CD4-positive, alpha-beta T cell treated with Interleukin-15 for 4 hours (primary cell): ENCODE measurements at places on chromosomes 12 and 14.

DNA sequence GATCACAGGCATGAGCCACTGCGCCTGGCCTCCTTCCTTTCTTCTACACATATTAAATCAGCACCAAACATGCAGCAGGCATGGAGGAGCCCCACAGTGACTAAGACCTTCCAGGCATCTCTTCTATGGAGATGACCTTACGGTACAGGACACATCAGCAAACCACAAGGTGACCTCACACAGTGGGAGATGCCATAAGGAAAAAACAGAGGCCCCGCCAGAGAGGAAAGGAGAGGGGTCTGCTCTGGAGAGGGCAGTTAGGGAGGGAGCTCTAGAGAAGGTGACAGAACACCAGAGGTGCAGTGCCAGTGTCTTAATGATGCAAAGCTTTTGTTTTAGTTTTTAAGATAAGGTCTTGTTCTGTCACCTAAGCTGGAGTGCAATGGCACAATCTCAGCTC, 81.1 kb upstream of the ESRRB start:
- DNase-seq, result no peak

- DNase-seq, result no peak
Observed at GRCh38 chr12:3418609-3419390, 72.2 kb upstream of the PRMT8 start.

GRCh38 chr12:46874642-46875041, 48.8 kb upstream of the SLC38A4 start:
- DNase-seq, result no peak

GRCh38 chr12:114166362-114166761, 200.2 kb upstream of the RBM19 start:
- no peak for DNase-seq

- no peak for DNase-seq
Observed at GRCh38 chr12:56684745-56685359, 3.2 kb downstream of the PTGES3 start.

- no peak for DNase-seq
Observed at GRCh38 chr12:12020762-12021161, 50.0 kb upstream of the BCL2L14 start.

GRCh38 chr14:90291699-90292098, 35.3 kb downstream of the PSMC1 start:
- no peak for DNase-seq

- DNase-seq, result no peak
Observed at GRCh38 chr14:77613201-77613600, 3.2 kb downstream of the SPTLC2 start.

DNA sequence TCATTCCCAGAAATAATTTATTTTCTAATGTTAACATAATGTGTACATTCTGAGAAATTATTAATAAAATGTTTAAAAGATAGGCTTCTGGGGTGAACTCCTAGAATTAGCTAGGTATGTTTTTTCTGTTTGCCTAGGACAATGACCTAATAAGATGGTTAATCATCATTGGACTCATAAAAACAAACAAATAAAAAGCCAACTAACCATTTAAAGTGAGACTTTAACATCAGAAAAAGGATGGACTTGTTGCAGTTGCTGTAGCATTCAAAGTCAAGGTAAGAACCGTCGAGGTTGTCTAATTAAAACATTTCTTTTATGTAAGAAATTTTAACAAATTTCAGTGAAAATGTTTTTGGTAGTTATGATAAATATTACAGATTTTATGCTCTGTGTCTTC, at the start of gene SLCO1B3:
TSS of gene SLCO1B3 (plus strand) at position 219 of the 400 bp plus-strand sequence. CDS start 5,034 bp downstream, outside the sequence.
- DNase-seq, result no peak

DNA sequence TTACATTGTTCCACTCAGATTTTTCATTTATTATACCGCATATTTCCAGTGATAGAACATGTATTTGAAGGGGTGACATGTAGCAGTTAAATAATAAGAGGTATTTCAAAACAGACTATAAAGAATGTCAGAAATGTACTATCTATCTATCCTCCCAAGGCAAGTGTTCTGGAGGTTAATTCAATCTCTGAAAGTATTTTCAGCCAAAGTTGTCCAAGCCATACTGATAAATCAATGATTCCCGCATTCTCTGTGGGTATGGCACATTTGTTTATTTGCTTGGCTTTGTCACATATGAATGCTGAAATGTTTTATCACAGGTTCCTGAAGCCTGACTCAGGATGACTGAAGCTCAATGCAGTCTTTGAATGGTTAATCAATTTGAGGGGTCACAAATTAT, 35.8 kb downstream of the KCNH5 start:
- no peak for DNase-seq

DNA sequence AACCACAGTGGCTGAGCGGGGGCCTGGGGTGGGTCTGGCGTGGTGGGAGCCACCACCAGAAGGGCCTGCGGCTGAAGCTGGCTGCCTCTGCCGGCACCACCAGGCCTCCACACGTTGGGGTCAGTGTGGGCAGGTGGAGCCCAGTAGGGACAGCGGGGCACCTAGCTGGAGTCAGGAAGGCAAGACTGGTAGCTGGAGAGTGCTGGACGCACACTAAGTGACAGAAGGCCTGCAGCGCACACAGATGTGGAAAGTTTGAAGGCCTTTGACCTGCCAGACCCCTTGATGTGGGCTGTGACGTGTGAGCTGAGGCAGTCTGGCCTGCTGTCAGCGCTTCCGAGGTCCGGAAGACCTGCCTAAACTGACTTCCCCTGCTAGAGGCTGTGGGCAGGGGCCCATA, 26.3 kb downstream of the RIN3 start:
- no peak for DNase-seq

GRCh38 chr12:16506394-16506793, 99.6 kb downstream of the LMO3 start:
- no peak for DNase-seq

GRCh38 chr14:73724696-73725095, 10.5 kb upstream of the PNMA1 start:
- DNase-seq, result no peak

- DNase-seq, result no peak
Observed at GRCh38 chr12:52796839-52797528, 1.1 kb upstream of the KRT3 start.

DNA sequence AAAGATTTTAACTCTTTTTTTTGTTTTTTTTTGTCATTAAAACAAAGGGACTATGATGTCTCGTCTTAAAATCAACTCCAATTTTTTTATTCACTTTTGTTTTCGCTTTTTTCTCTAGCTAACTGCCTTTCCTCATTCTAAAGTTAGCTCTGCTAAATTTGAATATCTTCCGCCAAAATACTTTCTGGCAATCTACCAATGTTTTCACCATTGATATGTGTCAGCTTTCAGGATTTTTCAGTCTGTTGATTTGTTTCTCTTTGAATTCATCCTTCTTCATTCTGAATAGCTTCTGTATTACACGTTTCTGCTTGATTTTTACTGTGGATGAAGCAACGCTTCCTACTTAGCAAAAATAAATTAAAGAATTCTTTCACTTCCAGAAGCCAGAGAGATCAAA, 38.7 kb upstream of the NOVA1 start:
- no peak for DNase-seq

DNA sequence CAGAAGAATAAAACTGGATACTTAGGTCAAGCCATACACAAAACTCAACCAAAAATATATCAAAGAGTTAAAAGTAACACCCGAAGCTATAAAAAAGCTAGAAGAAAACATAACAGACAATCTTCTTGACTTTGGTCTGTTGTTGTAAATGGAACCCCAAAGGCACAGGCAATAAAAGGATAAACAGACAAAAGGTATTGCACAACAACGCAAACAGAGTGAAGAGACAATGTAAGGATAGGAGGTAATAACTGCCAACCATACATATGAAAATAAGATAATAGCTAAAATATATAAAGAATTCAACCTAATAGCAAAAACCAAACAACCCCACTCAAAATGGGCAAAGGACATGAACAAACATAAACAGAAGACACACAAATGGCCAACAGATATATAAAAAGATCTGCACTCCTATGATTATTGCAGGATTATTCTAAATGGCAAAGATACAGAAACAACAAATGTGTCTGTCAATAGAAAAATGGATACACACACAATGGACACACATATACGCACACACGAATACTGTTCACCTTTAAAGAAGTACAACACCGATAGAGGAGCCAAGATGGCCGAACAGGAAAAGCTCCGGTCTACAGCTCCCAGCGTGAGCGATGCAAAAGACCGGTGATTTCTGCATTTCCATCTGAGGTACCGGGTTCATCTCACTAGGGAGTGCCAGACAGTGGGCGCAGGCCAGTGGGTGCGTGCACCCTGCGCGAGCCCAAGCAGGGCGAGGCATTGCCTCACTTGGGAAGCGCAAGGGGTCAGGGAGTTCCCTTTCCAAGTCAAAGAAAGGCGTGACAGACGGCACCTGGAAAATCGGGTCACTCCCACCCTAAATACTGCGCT, 1137.1 kb downstream of the FSCB start:
- no peak for DNase-seq

DNA sequence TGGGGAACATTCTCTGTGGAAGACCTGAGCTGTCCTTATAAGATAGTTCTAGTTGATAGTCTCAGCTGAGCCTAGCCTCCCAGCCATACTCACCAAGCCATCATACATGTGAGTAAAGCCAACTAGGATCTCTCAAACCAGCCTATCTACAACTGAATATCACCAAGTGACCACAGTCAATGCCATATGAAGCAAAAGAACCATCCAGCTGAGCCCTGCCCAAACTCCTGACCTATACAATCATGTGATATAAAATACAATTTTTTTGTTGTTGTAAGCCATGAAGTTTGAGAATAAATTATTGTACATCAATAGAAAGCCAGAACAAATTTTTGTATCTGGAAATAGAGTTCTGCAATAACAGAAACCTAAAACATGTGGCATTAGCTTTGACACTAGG, 118.3 kb downstream of the SLC25A21 start:
- DNase-seq, result no peak

GRCh38 chr12:6943722-6944380, at the start of the genes C12orf57 and RNU7-1:
C12orf57 (plus strand) TSS chr12:6944022; CDS start chr12:6944122, 100 bp downstream.
RNU7-1 (plus strand) TSS chr12:6943816.
- DNase-seq, result peak; percentile 81

- no peak for DNase-seq
Observed at GRCh38 chr12:96824074-96824837, 82.8 kb upstream of the NEDD1 start.

- no peak for DNase-seq
Observed at GRCh38 chr12:122423258-122424165, 1.0 kb upstream of the CLIP1 start.

- DNase-seq, result no peak
Observed at GRCh38 chr14:59336098-59336497, 129.1 kb downstream of the GPR135 start.

DNA sequence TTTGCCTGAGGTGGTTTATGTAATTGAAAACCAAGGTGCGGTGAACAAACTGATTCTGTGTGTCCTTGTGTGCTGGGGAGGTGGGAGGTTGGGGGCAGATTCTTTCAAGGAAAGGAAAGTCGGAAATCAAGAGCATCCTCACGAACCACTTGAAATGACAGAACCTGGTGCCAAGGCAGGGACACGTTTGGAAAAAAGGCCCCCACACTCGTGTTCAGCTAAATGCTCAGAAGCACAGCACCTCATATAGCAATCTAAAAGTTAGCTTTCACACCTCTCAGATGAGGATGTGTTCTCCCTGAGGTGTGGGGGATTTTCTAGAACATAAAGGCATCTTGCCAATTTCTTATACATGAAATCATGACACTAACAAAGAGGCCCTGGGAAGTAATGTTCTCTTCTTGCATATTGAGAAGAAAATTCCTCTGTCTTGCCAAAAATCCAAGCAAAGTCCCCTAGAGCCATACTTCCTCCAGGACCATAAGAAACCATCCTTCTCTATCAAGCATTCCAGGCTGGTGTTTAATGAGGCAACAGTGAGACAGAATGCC, 119.6 kb downstream of the PLXNC1 start:
- no peak for DNase-seq

- no peak for DNase-seq
Observed at GRCh38 chr12:100608776-100609175, 35.3 kb downstream of the GAS2L3 start.

- DNase-seq, result peak; percentile 60
Observed at GRCh38 chr12:131603939-131604795, 106.7 kb upstream of the SFSWAP start.

- no peak for DNase-seq
Observed at GRCh38 chr14:94515856-94516255, 6.6 kb upstream of the SERPINA12 start.
